ENCODE measurements at places on chromosomes 5 and 9. TPM values are rescaled to one million over a fixed set of nuclear protein-coding genes. Genes with fewer than 3 reads are reported as not detected.

The TMEM252 gene
- total RNA-seq: not detected

The EMB gene
- 91.9 TPM for total RNA-seq

The NTMT1 gene
- 32.0 TPM for total RNA-seq

The VLDLR gene
- total RNA-seq: 10.5 TPM

DNA sequence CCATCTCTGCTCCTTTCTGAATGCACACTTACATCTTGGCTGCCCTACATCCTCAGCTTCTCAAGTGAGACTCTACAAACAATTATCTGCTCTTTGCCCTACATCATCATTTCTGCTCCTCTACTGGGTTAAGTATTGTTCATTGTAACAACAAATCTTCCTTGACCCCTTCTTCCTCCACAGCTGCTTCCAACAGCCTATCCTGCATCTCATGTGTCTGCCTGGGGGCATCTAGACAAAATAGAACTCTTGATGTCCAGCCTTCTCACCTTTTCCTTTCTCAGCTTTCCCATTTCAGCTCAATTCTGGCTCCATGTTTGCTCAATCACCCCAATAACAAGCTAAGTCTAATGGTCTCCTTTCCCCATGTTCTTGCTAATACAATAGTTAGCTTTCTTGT lies 509.8 kb downstream of the DIRAS2 start:
- no peak for DNase-seq

DNA sequence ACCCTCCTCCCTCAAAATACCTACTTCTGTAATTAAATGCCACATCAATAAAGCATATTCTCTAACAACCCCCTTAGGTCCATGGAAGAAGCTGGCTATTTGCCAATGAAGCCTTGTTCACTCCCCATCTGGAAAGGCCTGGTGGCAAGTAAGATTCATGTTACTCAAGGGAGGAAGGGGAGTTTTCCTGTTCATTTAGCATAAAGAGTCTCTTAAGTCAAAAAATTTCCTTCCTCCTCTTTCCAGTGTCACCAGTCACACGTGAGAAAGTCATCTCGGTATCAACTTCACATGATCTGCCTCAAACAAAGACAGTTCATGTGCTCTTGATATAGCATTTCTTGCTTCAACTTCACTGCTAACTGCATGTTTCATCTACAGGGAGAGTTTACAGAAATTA lies 32.7 kb upstream of the RIC1 start:
- DNase-seq: no peak

GRCh38 chr9:131382850-131383729 lies 10.8 kb upstream of the PRRC2B start:
- DNase-seq: no peak

- no peak for DNase-seq
These were observed 498.5 kb upstream of the TYRP1 start for GRCh38 chr9:12194731-12195130.

- DNase-seq: no peak
These were observed 3.5 kb downstream of the ZMYND19 start for GRCh38 chr9:137586854-137587253.

DNA sequence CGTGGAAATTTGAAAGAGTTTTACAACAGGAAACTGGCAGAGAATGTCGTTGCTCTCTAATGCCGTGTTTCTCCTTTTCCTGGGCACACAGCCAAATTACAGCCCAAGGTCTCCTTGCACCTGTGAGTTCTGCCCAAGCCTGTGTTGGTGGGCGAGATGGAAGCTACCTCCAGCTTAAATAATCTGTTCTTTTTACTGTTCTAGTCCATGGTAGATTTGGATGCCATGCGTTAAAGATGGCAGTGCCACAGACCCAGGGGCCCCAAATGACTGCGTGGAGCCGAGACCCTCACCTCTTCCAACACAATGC lies 92.6 kb upstream of the IRX4 start:
- no peak for DNase-seq
